GM23248 (cell line): ENCODE measurements at places on chromosomes 16 and 17. TPM values are rescaled to one million over a fixed set of nuclear protein-coding genes. Genes with fewer than 3 reads are reported as not detected.

DNA sequence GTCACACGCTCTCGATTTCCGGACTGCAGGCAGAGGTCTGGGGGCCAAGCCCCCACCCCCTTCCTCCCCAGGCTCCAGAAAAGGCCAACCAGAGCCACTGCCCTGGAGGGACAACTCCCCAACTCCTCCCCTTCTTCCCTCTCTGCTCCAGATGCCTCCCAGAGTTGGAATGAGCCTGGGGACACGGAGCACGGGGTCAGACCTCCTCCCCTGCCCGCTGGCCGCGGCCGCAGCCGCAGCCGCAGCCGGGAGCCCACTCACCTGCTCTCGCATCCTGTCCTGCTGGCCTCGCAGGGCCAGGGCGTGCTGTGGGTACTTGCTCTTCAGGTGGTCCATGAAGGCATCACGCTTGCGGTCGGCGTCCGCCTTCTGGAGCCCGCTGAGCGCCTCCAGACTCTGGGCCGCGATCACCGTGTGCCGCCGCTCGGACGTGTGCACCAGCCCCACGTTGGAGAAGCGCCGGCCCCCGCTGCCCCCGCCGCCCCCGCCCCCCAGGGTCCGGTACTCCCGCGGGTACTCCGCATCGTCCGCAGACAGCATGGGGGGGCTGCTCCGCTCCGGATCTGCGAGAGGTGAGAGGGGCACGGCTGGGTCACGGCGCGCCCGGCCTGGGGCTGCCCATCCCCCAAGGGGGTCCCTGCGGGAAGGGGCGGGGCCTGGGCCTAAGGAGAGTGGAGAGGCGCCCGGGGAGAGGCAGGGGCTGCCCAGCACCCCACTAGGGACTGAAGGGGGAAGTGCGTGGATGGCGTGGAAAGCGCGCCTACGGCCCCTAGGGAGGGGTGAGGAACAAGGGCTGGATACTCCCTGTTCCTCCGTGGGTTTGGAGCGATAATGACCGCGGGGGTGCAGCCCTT lies 27.3 kb downstream of the SRCIN1 start:
- no peaks in the 10 kb centered on the region for H3K36me3 ChIP-seq
- no peak overlapping the region for H3K27ac ChIP-seq
- peaks cover 19% of the 10 kb centered on the region for H3K27me3 ChIP-seq

- H3K36me3 ChIP-seq = peaks cover 4% of the 10 kb centered on the region; the same call in 1 of the 2 replicates
- no peaks in the 10 kb centered on the region for H3K27me3 ChIP-seq
- no peak overlapping the region for H3K27ac ChIP-seq
- no peak overlapping the region for H3K4me3 ChIP-seq
- DNase-seq = no peak
Observed at GRCh38 chr17:30398328-30399041, 19.8 kb downstream of the CPD start.

DNA sequence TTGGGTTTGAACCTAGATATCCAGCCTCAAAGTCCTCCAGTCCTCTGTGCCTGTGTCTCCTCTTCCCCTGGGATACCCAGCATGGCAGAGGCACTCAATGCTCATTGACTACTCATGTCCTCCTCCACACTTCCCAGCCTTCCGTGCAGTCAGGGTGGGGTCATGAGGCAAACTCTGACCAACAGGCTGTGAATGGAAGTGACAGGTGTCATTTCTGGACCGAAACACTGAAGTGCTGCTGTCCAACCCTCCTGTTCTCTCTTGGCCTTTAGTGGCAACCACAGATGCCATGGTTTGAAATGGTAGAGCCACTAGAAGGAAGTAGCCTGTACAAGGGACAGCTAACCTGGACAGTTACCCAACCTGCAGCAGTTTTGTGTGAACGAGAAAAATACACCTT lies 46.7 kb upstream of the MAP3K14 start:
- peaks cover 9% of the 10 kb centered on the region; the same call in 1 of the 2 replicates for H3K4me1 ChIP-seq
- H3K36me3 ChIP-seq = no peaks in the 10 kb centered on the region
- no peak overlapping the region for H3K27ac ChIP-seq
- no peak for DNase-seq

The ATP2A1 gene
- total RNA-seq = 0.11 TPM in 1 of 2 replicates, not detected in the other

DNA sequence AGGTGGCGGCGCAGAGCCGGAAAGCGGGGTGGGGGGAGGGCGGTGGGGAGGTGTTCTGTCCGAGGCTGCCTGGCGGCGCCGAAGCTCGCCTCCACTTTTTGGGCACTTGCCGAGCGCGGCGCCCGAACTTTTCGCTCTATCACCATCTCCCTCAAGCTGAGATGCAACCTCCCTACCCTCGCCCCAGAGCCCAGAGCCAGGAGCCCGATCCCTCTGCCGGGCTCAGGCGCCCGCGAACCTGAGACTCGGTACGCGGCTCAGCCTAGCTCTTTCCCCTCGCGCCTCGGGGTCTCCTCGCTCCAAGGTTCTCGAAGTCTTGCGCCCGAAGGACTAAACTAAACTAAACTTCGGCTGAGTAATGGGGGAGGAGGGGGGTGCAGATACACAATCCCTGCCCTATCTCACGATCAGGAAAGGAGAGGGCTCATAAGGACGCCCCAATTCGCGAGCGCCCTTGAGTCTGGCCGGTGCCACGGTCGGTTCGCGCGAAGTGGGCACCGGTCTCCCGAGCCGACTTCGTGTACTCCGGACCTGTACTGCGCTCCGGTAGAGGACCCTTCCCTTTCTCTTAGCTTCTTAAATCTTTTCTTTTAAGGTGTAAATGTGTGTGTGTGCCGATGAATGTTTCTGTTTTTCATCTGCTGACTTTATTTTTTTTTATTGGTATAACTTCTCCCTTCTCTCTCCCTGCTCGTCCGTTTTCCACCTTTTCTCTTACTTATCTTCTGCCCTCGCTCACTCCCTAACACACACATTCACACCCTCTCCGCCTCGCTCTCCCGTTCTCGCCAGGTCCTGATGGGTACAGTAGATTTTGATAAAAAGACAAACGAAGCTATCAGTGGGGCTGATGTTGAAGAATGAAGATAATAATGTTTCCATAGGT lies 1.9 kb upstream of the SALL1 start:
- peak overlapping the region; percentile 94 for H3K27ac ChIP-seq
- H3K36me3 ChIP-seq = no peaks in the 10 kb centered on the region
- H3K4me1 ChIP-seq = peaks cover 28% of the 10 kb centered on the region

The NT5M gene
- 0.63 and 5.1 TPM in 2 replicates for total RNA-seq

GRCh38 chr17:55661256-55661758 lies 61.4 kb downstream of the TMEM100 start:
- H3K27me3 ChIP-seq = no peaks in the 10 kb centered on the region
- H3K4me1 ChIP-seq = no peaks in the 10 kb centered on the region
- no peak overlapping the region for H3K27ac ChIP-seq
- no peak for DNase-seq
- no peak overlapping the region for H3K4me3 ChIP-seq

DNA sequence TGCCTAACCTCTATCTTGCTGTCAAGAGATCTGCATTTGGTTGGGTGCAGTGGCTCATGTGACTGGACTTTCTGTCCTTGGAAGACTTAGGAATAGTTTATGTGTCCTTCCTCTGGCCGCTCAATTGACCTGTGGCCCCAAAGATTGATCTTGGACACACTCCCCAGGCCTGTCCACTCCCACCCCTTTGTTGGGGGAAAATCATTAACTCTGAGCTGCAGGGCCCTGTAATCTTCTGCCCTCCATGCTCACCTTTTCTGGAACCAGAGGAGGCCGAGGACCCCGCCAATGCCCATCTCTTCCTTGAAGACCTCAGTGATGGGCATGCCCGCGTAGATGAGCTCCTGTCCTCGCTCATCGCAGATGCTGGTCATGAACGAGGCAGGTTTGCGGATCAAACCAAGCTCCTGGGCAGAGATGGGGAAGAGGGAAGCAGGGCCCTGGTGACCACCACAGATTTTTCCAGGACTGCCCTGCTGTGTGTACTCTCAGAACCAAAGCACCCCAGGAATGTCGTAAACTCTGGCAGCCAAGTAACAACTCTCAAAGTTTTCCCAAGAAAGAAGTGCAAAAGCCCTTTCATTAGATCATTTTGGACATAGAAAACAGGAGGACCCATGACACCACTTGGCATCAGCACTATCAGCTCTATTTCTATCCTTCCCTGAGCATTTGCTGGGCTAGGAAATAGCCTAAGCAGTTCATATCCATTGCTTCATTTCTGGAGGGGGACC lies 8.5 kb upstream of the KLHL11 start:
- H3K4me1 ChIP-seq = no peaks in the 10 kb centered on the region
- DNase-seq = peak; percentile 18
- H3K36me3 ChIP-seq = peaks cover 73% of the 10 kb centered on the region
- no peak overlapping the region for H3K27ac ChIP-seq

GRCh38 chr17:75892556-75893224 lies 4.1 kb downstream of the TRIM65 start:
- H3K4me1 ChIP-seq = peaks cover 8% of the 10 kb centered on the region
- no peaks in the 10 kb centered on the region for H3K36me3 ChIP-seq
